AG20443 (cell line): ENCODE measurements at places on chromosomes 3 and 15.

DNA sequence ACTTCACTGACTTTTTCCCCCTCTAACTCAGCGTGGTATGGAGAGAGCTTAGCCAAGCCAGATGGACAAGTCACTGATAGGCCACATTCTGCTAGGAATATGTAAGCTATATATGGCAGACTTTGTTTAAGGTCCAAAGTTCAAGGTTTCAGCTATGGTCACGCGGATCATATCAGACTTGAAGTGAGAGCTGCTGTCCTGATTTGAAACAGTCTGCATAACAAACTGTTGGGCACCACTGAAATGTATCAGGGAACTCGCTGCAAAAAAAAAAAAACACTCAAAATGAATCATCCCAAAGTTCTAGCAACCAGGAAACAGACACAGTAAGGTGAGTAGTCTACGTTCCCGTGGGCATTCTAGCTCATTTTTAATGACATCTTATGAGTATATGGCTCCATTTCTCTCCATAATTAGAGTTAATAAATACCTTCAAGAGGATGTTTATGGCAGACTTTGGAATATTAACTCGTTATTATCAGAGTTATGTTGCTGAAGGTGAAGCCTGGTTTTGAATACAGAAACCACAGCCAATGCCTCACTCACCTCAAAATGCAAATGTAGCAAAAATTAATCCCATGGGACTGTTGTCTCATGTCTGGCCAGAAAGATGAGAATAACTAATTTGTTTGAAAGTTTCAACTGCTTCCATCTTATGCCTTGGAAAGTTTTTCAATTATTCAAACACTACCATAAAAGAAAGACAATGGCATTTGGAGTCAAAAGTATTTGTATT lies 12.3 kb downstream of the DPH3 start:
- DNase-seq: no peak

GRCh38 chr3:160588023-160588422 lies 22.7 kb upstream of the KPNA4 start:
- no peak for DNase-seq

- peak; percentile 10 for DNase-seq
Measured at GRCh38 chr3:188680189-188680588, 491.6 kb upstream of the TPRG1 start.

DNA sequence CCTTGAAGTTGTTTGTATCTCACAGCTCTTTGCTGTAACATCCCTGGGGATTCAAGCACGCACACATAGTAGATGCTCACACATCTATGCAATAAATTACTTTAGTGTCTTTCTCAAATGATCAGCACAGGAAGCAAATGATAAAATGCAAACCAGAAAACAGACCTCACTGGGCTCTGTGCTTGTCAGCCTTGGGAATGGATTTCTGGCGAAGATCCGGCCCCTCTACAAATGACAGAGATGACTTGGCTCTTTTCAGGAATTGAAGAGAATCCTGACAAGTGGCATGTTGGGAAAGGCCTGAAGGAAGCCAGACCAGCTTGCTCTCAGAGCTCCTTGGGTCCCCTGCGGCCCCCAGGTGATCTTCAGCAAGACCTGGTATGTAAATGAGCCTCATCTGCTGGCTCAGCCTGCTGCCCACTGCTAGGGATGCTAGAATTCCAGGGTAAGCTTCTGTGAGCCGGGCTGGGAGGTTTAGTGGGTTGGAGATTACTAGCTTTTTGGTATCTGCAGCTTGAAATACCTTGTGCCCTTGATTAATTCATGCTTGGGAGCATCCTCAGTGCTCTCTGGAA lies 54.1 kb downstream of the LPP start:
- no peak for DNase-seq

- peak; percentile 24 for DNase-seq
Measured at GRCh38 chr3:105359098-105359762, 7.5 kb upstream of the ALCAM start.

DNA sequence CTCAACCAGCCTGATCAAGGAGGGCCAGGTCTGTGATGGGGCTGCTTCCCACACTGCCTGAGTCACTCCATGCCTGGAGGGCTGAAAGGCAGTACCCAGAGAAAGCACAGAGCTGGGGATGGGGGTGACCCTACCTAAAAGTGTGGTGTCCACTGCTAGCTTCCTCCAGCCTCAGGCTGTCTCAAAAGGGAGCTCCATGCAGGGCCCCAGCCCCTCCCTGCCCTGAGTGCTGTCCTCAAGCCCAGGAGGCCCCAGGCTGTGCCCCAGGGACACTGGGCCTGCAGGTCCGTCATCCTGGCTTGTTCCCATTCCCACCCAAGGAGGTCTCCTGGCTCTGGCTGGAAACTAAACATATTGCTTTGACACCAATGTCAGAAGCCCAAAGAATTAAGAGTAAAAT lies 56.8 kb downstream of the ZNF445 start:
- no peak for DNase-seq

DNA sequence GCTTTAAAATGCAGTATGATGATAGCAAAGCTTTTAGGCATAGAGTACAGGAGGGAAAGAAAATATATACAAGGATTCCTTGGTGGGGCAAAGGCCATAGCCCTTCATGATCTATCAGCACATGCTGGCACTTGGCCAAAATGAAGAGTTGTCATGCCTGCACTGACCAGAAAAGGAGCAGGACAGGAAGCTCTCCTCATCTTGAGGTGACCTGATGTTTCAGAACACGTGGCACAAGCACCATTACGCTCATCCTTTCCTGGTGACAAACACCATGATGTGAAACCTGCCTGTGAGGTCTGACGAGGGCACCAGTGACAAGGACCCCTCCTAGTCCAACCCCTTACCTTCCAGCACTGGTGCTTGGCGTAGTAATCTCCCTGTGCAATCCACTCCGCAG lies 77.9 kb upstream of the DCLK3 start:
- DNase-seq: no peak

DNA sequence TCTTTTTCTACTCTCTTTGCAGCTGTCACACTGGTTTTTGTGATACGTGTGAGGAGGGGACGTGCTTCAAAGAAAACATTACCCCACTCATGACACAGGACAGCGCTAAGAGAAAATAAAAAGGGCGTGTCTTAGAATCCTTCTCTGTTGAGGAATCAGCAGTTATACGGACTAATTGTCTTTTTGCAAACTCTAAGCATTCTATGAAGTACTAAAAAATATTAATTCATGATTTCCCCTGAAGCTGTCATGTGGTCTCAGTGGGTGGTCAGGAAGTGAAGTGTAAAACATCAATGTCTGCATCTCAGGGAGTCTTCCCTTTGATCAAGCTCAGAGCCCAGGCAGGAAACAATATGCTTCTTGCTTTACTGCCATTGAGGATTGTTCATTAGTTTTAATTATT lies 117.5 kb upstream of the CRBN start:
- no peak for DNase-seq

GRCh38 chr15:89972085-89972484 lies 29.0 kb upstream of the ZNF710 start:
- DNase-seq: no peak

DNA sequence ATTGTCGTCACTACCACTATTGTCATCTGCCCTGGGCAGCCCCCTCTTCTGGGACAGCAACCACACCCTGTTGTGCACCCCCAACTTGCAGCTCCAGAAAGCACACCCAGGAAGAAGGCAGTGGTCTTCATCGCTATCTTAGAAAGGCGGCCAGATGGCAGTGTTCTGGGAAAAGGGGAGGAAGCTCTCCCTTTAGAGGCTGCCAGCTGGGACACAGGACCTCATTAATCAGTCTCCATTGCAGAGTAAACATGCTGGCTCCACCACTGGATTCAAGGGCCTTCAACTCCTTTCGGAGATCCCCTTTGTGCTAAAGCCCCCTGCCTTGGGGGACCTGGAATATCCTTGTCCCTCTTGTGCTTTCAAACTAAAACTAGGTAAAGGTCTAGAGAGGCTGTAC lies 199.3 kb upstream of the LINGO1 start:
- DNase-seq: no peak

- no peak for DNase-seq
Measured at GRCh38 chr3:65334045-65334665, 646.4 kb upstream of the ADAMTS9 start.
